NCI-H2081 (cell line): ENCODE measurements at places on chromosomes 7 and 10.
A peak's percentile ranks its signal among the peaks of the same experiment; 100 is the strongest.

DNA sequence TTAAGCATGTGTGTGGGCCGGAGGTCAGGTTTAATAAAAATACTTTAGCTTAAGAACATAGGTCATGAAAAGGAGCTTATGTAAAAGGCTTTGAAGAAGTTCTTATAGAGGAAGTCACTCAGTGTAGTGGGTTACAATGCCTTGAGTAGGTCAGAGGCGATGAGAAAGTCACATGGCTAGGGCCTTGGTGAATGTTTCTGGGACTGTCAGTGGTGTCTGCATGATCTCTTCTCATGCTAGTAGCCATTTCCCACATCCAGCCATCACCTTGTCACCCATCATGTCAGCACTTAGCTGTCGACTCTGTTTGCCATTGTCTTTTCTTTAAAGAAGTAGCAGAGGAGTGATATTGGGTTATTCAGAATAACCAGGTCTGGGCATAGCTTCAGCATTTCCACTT is 236.6 kb downstream of the CDK14 start:
- DNase-seq, result no peak

DNA sequence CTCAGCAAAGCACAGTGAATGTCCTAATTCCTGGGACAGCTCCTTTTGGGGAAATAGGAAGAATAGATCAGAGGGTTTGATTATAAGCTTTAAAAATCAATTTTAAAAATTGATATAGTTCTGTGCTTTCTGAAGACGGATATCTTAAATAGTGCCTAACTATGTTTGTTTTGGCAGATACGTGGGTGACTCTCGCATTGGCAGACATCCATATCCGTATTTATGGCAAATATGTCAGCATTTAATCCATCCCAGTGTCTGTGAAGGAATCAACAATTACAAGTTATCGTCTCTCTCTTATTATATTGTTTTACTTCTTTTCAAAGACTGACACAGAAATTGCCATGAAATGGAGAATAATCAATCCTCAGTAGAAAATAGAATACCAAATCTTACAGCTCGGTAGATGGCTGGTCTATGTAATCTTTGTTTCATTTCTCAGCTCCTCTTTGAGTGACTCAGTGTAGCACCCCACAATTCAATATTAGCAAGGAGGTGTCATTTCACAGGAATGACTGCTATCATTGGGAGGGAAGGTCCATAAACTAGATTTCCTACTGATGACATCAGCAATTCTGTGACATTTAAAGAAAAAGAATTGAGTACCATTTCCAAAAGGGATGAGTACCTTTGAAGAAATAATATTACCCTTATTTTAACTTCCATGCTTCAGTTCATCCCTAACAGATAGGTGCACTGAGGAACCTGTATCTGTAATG is 186.4 kb upstream of the NFE2L3 start:
- peak; percentile 56 for DNase-seq

DNA sequence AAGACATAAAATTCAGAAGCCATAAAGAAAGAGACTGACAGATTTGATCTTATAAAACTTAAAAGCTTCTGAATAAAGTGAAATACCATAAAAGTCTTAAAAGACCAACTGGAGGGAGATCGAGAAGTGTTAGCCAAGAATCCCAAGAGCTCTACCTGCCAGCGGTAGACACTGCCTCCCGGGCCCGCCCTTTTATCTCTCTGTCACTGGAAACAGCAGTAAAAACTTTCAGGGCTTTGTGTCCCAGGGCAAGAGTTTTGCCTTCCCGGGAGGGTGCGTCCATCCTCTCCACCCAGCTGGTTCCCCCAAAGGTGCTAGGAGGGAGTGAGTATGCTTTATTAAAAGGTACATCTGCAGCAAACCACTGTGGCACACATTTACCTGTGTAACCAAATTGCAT is 5.8 kb downstream of the PLA2G12B start:
- DNase-seq, result no peak

DNA sequence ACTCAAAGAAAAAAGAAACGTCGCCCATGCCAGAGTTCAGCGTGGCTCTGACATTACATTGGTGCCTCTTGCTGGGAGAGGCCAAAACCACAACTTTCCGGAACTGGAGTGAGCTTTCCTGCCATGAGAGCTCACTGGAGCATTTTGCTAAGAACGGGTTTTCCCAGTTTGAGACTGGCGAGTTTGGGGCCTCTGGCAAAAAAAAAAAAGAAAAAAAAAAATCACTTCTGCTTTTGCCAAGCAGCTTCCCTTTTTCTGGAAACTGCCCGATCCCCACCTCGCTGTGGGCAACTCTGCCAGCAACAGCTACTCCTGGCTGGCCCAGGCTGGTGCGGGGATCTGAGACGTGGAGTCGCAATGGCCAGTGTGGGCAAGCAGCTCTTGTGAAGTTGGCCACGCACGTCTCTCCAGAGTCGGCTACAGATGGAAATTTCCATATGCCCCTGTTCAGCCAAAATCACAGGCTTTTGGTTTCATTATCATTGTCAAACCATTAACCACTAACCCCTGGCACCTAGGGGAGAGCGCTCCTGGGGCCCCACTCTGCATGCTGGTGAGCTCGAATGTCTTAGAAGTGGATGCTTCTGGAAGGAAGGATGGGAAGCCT is 25.7 kb downstream of the PRKAG2 start:
- no peak for DNase-seq
